Kidney glomerular epithelial cell (primary cell): ENCODE measurements at places on chromosomes 3 and 15.

DNA sequence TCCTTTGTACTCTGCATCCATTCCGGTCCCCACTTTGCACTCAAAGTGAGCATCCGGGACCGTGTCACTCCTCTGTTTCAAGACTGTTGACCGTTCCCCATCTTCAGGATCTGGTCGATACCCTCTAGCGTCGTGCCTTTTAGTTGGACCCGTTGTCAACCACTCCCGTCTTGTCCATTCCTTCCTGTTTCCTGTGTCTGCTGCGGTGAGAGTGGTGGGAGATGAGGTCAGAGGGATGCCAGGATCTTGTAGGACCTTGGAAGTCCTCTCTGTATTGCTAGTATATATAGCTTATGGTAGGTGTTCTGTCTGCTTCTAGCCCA is 624 bp downstream of the BRK1 start:
- DNase-seq = peak; percentile 20

DNA sequence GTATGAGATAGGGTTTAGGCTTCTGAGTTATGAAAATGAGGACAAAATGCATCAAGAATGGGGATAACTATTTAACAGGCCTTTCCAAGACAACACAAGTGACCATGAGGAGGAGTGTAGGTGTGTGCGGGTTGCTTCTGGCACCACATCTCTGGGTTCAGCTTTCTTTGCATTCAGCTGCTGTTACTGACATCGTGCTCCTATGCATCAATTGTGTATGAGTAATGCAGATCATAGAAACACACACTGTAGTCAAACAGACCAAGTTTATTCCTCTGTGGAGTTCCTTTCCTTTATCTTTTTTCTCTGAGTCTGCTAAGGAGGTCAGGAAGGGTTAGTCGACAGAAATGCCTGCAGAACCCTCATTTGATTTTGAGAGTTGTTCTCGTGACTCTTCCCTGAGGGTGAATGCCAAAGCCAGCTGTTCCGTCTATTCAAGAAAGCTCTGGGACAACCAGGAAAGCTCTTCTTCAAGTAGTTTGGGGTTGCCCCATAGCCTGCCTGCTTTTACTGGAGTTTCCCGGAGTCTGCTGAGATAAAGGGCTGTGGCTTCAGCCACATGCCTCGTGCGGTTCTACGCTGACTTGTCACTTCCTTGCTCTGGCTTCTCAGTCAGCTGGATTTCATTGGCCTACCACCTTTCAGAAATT is 136.7 kb upstream of the TLE3 start:
- DNase-seq = no peak

DNA sequence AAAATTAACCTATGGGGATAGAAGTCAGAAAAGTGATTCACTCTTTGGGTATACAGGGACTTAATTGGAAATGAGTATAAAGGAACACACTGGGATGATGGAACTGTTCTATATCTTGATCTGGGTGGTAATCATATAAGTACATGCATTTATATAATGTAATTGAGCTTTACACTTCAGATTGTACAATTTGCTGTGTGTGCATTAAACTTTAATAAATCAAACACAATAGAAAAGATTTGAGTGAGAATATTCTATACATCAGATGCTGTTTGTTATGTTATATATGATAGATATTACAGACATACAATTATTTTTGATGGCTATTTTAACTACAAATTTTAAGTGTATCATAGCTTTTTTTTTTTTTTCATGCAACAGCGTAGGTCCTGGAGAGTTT is 860.2 kb upstream of the ARPP21 start:
- no peak for DNase-seq

DNA sequence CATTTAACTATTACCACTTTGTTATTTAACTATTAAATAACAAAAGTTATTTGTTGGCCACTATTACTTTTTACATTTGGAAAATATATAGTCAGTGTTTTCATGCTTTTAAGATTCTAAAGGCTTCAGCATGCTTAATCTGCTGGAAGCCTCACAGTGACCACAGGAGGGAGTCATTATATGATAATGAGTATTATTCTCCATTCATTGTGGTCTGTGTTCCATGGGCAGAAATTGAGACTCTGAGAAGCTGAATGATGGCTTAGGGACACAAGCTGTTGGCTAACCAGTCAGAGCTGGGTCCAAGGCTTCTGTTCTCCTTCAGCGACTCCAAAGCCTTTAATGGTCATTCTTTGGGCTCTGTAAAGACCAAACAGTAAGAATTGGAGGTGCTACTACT is 64.7 kb downstream of the BFSP2 start:
- peak; percentile 22 for DNase-seq

- no peak for DNase-seq
Observed at GRCh38 chr3:148186881-148187280, 510.8 kb upstream of the AGTR1 start.

DNA sequence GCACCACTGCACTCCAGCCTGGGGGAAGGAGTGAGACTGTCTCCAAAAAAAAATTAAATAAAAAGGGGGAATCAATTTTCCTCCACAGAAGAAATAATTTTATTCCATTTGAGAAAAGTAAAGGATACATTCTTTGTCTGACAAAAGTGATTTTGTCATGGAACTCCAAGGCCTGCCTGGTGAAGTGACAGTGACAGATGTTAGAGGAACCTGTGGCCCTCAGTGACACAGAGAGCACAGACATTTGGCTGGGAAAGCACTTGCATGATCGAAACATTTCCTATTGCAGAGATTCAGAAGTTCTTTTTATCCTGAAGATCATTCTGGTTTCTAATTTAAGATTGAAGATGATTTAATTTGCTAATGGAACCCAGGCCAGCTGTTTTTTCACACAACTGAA is 5.9 kb downstream of the LYSMD4 start:
- DNase-seq = no peak

GRCh38 chr15:22259881-22260421 is 179.6 kb downstream of the OR4M2 start:
- DNase-seq = no peak

- DNase-seq = peak; percentile 86
Observed at GRCh38 chr15:76931397-76932134, at the start of gene RCN2. TSS of gene RCN2 (plus strand) at chr15:76931749. CDS start at chr15:76931842, 93 bp downstream.

DNA sequence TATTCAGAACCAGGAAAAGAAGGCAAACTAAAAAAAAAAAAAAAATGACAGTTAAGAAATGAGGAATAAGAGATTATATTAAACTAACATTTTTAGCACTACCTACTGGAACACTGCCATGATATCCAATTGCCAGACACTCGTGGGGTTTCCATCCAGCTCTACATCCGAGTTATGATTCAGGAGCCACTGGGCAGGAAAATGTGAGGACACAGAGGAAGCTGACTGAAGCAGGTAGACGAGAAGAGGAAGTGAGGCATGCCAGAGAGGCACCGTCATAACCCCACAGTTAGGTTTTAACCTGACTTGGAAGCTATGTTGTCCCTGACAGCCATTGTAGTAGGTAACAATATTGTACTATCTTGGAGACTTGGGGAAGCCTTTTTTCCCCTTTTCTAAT is 495.0 kb downstream of the NLGN1 start:
- peak; percentile 18 for DNase-seq

DNA sequence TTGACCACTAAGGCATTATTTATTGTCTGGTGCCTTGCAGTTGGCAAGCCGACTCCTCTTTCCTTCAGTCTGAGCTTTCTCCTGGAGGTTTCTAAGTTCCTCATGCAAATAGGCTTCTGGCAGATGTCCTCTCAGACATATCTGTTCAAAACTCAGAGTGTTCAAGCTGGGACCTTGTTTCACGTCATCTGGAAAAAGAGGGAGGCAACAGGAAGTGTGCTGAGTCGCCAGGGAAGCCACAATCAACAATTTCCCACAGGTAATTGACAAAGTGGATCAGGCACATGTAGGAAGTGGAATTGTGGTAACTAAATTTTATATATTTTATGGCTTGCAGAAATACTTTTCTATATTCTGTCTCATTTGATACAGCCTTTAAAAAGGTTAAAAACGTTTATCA is 14.6 kb downstream of the SCG5 start:
- DNase-seq = no peak

GRCh38 chr3:48186631-48187300 is 1.5 kb downstream of the CDC25A start:
- no peak for DNase-seq

DNA sequence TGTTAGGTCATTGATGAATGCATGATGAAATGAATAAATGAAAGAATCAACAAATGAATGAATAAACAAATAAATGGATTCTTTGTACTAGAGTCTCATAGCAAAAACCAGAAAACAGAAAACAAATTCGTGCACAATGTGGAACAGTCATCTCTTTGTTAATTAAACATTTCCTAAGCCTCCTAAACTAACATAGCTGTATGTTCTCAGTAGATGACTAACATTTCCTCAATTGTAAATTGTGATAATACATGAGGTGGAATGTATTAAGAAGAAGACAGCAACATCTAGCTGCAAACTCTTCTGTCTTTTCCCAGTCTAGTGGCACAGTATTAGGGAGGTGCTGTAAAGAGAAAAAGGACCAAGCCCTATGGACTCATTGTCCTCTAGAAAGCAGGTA is 1021.0 kb downstream of the MCTP2 start:
- DNase-seq = peak; percentile 8

DNA sequence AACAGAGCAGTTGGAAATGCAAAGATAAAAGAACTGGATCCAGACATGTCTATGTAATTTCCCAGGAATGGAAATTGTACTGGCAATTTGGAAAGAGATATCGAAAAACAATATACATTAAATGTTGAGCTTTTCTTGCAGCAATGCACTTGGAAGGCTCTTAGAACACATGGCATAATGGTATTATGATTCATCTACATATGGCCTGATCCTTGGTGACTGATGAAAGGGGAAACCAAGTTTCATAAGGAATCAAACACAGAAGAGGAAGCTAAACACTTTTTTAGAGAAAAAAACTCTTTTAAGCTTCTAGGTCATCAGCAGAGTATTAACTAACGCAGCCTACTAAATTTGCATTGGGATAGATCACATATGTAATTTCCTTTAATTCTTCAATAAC is 12.4 kb upstream of the GREM1 start:
- DNase-seq = no peak

- no peak for DNase-seq
Observed at GRCh38 chr3:169192643-169193042, 470.9 kb downstream of the MECOM start.

- DNase-seq = no peak
Observed at GRCh38 chr15:47506329-47507100, 210.8 kb upstream of the SEMA6D start.

DNA sequence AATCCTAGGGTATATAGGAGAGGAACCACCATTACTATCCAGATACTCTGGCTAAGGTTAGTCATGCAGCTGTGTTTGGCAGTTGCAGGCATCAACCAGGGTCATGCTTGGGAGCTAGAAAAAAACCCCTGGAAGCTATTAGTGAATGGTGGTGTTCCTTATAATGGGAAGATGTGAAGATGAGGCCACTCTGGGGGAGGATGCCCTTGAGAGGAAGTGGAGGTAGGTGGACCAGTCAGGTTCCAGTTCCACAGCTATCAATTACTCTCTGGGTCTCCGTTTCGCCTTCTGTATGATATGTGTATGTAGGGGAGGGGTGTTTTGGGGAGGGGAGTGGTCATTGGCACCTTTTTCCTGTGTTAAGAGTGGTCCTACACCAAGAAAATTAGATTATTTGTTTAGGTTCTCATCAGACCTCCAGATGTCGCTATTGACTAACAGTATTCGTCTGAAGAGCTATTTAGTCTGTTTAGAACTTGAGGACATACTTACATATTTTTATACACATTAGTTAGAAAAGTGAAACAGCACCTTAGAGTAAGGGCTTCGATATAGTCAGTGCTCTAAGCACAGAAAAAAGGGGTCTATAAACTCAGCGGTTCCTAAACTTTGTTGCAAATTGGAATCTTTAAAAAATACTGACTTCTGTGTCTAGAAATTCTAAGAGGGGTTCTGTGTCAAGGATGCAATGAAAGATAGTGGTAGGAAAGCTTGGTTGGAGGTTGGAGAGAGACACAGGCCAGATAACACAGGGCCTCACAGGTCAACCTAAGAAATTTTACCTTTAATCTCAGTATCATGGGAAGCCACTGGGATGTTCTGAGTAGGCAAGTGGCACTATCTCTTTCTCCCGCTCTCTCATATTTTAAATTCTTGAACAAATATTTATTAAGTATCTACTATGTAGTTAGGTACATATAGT is 9.1 kb upstream of the HPS3 start:
- peak; percentile 32 for DNase-seq

- DNase-seq = no peak
Observed at GRCh38 chr3:167394003-167394402, 13.9 kb upstream of the ZBBX start.

- peak; percentile 94 for DNase-seq
Observed at GRCh38 chr3:140176526-140176925, 241.5 kb downstream of the CLSTN2 start.

DNA sequence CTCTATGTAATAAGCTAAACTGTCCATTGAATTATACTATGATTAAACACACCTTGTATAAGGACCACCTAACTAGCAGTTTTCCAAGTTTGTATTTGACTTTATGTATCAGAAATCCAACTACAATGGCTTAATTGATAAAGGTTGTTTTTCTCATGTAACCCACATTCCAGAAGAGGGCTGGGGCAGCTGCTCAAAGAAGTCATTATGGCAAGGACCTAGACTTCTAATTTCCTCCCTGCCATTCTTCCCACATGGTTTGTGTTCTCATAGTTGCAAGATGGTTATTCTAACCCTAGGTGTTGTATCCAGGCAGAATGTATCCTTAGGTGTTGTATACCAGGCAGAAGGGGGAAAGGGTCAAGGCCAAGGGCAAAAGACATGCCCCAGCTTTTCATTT is 35.7 kb downstream of the GPR176 start:
- DNase-seq = no peak

DNA sequence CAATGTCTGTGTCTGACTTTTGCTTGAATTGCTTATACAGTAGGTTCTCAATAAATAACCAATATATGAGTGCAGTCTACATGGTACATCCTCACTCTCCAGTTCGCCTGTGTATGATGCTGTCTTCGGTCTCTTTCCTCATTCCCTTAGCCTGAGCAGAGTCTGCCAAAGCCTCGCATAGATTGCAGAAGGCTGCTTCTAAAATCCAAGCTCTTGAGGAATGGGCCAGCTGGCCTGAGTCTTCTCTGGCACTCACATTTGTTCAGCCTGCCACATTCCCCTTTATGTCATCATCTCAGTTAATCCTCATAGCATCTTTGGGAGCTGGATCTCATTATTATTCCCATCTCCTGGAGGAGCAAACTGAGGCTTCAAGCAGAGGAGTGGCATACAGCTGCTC is 27.2 kb upstream of the ADAMTS7 start:
- DNase-seq = no peak

- no peak for DNase-seq
Observed at GRCh38 chr3:138509586-138509985, 75.2 kb downstream of the ESYT3 start.

- no peak for DNase-seq
Observed at GRCh38 chr3:25355034-25355885, 72.8 kb upstream of the RARB start.

GRCh38 chr15:51625236-51625635 is 2.7 kb upstream of the DMXL2 start:
- DNase-seq = no peak

DNA sequence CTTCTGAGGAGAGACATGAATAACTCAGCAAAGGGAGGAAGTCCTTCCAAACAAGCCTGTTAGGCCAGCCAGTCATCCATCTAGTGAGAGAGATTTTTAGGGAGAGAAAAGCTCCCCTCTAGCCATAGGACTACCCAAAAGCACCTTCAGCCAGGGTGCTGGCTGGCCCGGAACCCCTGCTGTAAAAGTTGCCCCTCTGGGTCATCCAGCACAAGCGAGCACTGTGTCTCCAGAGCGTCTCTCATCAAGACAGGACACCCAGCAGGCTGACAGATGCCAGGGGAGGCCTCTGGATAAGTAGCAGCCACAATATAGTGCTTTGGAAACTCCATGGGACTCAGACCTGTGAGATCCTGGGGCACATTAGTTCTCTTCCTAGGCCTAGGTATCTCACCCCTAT is 24.5 kb downstream of the ANXA2 start:
- no peak for DNase-seq

GRCh38 chr3:40336101-40336500 is 26.6 kb downstream of the EIF1B start:
- no peak for DNase-seq
